NCI-H1930 (cell line): ENCODE measurements at places on chromosomes 7 and 10.

DNA sequence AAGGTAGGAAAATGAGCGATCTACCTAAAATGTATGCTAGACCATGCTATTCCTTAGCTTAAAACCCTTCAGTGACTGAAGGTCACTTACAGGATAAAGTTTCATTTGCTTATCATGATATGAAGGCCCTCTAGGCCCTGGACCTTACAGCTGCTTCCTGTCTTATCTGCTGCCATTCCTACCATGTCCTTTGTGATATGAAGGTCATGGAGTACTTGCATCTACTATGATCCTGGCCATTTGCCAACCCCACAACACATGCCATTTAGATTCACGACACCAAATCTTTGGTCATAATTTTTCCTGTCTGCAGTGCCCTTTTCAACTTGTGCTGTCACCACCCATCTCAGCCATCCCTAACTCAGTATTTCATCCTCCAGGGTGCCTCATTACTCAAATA lies 181.8 kb upstream of the MDFIC start:
- DNase-seq, result no peak

- DNase-seq, result peak; percentile 1
These were observed 29.4 kb upstream of the JAKMIP3 start for GRCh38 chr10:132036153-132036886.

DNA sequence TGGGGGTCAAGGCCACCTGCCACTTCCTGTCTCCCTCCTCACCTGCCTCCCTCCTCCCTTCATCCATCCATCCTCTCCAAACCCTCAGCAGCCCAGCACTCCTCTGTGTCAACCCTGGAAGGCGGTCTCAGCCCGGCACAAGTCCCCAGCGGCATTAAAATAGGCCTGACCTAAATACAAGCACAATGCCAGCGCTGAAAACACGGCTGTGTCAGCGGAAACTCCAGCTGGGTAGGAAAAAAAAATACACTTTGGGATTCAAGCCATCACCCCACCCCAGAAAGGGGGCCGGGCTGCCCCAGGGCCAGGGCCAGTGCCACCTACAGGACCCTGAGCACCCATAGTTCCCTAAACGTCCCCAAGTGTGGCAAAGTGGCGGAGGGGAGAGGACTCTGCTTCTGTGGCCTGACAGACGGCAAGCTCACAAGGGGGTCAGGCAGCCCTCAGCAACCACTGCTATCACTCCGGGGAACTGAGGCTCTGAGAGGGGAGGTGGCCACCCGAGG lies 22.7 kb upstream of the GTF2IRD1 start:
- no peak for DNase-seq

DNA sequence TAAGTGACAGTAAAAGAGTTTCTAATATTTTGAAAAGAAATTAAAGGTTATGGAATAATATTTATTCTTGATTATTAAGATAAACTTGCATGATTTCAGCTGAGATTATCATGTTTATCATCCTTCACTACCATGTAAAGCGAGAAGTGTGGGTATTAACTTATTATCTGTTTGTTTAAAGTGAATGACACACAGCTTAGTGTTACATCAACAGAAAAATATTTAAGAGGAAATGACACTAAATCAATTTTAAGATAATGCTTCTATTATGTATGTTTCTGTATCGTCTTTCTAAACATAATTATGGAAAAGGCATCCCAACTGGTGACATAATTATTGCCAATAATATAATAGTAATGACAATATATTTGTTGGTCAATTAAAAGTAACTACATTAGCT lies 213.1 kb downstream of the PCDH15 start:
- no peak for DNase-seq

- DNase-seq, result no peak
These were observed 3.4 kb downstream of the HIPK2 start for GRCh38 chr7:139774376-139774775.

GRCh38 chr10:125231116-125231812 lies 70.9 kb upstream of the CTBP2 start:
- no peak for DNase-seq

DNA sequence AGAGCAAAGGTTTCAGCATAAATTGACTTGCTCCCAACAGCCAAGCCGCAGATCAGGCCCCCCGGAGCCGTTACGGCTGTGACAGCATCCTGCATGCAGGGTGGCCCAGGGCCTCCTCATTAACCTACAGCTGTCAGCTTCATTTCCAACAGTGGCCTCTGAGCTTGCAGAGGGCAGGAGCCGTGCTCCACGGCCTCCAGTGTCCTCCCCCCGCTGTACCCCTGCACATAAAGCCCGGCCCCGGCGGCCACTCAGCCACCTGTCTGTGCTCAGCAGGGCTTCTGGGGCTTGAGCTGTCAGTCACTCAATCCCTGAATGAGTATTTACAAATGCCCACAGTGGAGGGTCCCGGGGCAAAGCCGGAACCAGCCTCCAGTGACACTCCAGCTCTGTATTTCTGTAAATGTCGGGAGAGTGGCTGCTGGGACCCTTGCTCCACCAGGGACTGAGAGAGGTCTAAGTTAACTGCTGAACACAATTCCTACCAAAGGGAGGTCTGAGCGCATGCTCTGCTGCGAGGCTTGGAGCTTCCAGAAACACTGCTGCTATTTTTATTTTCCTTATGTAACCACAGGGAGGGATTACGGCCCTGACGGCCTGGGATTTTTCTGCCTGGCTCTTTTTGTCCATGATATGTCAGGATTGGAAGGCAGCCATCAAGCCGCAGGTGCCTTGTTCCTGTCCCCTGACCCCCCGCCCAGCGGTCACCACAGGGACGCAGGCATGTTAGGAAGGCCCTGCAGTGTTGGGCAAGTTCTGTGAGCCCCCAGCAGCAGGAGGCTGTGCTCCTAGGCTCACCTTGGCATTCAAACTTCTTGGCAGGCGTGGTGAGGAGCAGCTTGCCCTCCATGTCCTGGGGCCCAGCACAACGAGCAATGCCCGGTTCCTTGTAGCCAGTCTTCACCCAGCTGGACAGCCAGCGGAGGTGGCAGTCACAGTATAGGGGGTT lies 165.0 kb downstream of the SLIT1 start:
- no peak for DNase-seq

DNA sequence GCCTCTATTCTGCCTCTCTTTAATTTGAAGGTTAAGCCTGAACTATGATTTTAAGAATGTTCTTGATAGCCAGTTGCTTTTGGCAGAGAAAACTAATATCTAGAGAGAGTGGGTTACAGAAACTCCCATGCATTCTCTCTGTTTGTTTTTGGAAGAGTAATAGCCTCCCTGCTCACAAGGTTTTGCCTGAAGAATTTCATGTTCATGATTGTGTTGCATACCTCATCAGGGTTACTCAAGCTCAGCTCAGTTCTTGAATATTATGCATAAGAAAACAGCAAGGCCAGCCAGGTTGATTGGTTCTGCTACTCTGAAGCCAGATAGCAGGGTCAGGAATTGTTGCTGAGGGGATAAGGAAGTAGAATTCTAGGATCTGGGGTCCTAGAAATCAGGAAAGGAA lies 137.4 kb downstream of the MDFIC start:
- no peak for DNase-seq

GRCh38 chr10:99682752-99683151 lies 23.4 kb downstream of the ENTPD7 start:
- no peak for DNase-seq

DNA sequence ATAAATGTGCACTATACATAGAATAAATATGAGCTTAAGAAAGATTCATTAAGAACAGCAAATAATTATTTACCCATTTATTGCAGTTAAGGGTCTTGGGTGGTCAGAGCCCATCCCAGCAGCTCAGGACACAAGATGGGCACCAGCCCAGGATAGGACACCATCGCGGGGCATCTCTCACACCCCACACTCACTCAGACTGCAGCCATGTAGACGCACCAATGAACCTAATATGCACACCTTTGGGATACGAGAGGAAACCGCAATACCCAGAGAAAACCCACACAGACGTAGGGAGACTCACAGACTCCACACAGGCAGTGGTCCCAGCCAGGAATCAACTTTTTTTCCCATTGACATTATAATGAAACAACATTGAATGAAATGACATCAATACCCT lies 36.0 kb downstream of the CARD11 start:
- DNase-seq, result no peak

- DNase-seq, result no peak
These were observed 8.3 kb downstream of the ZMIZ2 start for GRCh38 chr7:44756904-44757303.

DNA sequence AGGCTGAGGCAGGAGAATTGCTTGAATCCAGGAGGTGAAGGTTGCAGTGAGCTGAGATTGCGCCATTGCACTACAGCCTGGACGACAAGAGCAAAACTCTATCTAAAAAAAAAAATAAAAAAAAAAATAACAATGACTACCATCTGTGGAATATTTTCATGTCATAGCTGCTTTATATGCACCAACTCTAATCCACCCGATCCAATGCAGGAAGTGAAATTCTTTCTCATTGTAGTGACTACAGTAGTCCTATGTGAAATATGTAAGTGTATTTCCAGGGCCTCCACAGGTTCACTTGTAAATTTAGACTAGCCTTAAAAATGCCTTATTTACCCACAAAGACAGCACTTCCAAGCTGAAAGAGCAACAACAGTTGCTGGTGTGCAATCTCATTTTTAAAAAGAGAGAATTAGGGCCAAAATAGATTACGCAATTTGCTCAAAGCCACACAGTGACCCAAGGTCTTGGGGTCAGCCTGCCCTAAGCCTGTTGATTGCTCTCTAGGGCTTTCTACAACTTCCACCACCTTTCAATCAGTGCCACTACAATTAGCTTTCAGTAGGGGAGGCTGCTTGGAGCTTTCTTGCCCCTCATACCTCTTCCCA lies 25.8 kb upstream of the EGFR start:
- no peak for DNase-seq

DNA sequence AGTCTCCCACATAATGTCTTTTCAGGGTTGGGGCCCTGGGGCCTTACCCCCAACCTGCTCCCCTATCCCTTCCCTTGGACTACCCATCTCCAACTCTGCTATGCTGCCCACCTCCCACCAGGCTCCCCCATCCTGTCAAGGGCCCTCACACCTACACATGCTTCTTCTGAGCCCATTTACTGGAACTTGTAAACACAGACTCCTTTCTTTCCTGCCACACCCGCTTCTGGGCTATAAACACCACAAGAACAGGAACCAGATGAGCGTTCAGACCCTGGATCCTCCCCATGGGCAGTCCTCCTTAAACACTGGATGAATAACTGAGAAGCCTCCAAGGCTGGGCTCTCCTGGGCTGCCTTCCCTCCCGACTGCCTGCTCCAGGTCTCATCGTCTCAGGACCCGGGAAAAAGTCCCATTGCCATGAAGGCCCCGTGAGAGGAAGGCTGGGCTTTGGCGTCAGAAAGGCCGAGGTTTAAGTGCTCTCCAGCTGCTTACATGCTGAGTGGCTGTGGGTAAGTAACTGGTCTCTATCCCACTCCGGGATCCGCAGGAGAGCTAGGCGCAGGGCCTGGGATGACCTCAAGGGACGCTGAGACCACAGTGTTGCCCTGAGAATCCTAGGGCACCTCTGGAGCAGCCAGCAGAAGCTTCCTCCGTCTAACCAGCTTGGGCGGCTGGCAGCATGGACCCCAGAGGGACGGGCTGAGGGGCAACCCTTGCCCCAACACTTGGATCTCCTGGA lies 15.6 kb upstream of the CRHR2 start:
- DNase-seq, result no peak

DNA sequence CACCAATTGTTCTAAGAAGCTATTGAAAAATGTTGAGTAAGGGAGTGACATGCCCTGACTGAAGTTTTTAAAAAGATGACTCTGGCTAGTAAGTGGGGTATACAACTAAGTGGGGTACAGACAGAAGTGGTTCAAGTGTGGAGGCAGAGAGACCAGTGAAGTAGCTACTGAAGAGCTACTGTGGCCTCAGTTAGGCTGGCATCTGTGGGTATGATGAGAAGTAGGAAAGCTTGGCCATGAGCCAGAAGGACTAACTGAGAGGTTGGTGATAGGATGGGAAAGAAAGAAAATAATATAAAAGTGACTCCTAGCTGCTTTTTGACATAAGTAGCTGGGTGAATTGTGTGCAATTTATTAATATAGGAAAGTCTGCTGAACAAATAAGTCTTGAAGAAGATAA lies 176.6 kb downstream of the SEMA3D start:
- no peak for DNase-seq

DNA sequence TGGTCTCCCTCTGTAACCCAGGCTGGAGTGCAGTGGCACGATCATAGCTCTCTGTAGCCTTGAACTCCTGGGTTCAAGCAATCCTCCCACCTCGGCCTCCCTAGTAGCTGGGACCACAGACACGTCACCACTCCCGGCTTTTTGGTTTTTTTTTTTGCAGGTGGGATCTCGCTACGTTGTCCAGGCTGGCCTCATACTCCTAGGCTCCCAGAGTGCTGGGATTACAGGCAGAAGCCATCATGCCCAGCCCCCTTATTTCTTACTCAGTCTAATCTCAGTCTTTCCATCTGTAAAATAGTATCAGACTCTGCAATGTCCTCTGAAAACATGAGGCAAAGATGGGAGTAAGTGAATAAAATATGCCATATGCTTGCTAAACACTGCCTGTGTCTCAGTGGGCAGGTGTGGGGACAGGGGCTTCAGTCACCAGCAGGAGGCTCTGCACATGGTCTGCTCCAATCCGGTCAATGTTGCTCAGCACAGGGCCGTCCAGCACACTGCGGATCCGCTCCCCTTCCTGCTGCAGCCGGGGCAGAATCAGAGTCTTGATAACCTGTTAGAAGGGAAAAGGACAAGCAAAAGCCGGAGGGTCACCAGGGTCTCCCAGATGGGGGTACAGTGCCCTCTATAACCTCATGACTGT lies 8.2 kb downstream of the AP4M1 start:
- DNase-seq, result no peak

- DNase-seq, result no peak
These were observed 8.1 kb downstream of the SEMA3D start for GRCh38 chr7:85178531-85179298.

GRCh38 chr7:78427209-78427608 lies 628.6 kb downstream of the PHTF2 start:
- no peak for DNase-seq

- DNase-seq, result no peak
These were observed 161.5 kb downstream of the MAD1L1 start for GRCh38 chr7:2071133-2071832.

DNA sequence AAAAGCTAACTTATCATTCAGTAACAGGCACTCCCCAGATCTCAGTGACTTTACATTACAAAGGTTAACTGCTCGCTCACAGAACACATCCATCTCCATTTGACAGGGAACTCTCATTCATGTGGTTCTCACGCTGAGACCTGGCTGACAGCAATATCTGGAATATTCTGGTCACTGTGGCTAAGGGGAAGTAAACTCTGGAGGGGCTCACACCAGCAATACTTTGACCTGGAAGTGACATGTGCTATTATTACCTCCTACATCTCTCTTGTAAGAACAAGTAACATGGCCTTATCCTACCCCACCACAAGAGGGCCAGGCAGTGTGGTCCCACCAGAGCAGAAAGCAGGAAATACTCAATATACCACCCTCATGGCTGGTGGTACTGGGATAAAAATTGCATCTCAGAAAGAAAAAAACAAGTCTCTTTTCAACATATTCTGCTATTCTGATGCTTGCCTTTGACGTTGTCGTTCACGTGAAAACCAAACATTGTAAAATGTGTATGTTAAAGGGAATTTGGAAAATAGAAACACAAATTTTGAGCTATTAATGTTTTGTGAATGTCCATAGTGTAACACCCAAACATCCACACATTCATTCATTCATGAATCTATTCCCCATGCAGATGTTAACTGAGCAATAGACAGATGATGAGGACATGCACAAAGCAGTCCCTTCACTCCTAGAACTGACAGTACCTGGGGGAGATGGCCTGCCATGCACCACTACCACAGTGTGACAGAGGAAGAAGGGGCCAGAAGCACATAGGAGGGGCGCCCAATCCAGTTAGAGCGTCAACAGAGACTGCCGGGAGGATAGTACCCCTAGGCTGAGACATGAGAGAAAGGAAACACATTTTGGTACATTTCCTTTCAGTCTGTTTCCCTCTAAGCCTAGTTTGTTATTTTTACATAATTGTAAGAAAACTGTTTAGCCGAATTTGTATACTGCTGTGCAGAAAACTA lies 166.0 kb upstream of the SP4 start:
- no peak for DNase-seq
